ENCODE measurements at places on chromosomes 12 and 14.

GRCh38 chr14:103920981-103921854, 7.0 kb upstream of the TDRD9 start:
- DNase-seq = peak; percentile 94

GRCh38 chr12:57243521-57244311, 7.3 kb downstream of the STAC3 start:
- peak; percentile 39 for DNase-seq

DNA sequence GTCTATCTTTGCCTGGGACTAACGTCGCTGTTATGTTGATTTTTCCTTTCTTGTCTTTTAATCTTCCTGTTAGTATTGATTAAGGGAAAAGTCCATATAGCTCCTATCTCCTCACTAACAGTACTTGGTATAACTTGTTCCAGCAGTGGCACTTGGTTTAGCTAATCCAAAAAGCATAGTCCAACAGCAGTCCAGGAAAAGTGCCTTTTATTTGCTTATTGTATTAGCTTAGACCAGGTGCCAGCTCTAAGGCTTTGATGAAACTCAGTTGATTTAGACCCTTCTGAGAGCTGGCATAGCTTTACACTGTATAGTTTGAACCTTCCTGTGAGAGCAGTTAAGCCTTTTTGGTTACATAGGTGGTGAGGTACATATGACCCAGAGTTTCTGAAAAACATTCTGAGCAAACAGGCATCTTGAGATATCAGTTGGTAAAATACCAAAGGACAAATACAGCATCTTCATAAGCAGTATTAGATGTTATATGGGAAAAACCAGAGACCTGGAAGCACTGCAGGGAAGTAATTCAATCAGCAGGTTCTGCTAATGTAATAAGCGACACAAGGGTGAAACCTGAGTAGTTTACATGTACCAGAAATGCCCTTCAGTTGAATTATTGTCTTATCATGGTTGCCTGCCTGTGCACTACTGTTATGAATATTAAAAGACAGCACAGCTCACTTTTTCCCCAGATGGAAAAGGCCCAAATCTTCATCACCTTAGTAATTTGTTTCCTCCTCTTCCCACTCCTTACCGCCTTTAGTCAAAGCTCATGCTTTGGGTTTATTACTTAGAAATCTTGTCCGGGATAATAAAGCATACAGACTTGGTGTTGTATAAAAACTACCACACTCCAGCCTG, 13.0 kb downstream of the PELI2 start:
- DNase-seq = no peak

DNA sequence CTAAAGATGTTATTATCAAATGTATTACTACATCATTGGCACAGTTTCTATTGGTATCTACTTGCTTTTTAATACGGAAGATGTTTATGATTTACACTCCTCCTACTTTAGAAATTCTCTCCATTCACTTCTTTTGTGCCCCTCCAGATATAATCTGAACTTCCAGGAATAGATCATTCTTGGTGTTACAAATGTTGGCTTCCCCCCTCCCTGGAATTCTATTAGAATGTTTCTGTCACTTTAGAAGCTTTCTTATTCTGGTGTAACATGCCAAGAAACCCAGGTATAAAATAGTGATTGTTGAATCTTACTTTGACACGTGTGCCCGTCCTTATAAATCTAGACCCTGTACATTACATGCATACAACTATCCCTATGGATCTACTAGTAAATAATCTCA, 1.2 kb upstream of the WDR20 start:
- DNase-seq = no peak

DNA sequence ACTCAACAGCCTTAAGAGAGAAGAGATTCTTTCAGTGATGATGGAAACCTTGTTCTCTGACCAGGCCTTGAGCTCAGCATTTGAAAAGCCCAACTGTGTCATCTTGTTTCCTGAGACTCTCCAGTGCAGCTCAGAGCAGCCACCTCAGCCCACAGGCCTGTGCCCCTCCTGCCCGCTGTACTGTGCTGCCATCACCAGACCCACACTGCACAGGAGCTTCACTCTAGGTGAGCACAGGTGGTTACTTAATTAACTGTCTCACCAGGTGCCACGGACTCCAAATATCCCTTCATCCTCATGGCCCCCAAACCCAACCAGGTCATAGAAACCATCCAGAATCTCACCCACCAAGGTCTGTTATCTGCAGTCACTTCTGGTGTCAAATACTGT, 51.3 kb downstream of the JAG2 start:
- no peak for DNase-seq

DNA sequence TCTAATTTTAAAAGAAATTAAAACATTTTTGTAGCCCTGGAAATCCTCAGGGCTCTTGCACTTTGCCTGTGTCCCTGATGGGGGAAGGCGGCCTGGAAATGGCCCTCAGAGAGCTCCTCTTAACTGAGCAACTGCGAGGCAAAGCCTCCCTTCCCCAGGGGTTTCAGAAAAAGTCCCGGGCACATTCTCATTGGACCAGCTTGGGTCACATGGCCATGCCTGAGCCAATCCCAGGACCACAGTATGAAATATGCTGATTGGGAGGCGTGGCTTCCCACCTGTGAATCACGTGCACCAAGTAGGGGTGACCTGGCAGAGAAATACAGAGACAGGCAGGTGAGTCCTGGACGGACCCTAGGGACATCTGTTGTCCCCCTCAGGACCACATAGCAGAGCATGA, 90.4 kb upstream of the SFSWAP start:
- no peak for DNase-seq

DNA sequence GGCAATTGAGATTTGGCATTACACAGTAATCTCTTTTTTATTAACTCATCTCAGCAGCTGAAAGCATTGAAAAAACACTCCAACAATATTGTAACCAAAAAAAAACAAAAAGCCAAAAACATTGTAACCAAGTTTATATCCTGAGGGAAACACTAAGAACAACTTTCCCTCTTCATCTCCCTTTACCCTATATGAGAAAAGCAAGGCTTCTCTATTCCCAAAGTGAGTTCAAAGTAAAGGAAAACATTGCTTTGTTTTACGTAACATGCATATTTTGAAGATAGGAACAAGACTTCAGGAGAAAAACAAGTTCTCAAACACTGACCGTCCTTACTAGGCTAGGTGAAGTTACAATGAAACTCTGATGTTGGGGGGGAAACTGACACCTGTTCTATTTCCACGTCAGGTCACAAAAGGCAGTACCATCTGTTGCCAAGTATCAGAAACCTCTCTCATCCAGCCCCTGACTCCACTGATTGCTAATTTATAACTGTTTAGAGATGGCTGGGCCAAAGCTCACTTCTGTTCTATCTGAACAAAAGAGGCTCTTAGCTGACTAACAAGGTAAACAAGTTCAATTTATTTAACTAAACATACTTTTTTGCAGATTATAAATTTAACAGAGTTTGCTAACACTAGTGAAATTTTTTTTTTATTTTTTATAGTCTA, 67.9 kb upstream of the PLXNC1 start:
- DNase-seq = no peak

DNA sequence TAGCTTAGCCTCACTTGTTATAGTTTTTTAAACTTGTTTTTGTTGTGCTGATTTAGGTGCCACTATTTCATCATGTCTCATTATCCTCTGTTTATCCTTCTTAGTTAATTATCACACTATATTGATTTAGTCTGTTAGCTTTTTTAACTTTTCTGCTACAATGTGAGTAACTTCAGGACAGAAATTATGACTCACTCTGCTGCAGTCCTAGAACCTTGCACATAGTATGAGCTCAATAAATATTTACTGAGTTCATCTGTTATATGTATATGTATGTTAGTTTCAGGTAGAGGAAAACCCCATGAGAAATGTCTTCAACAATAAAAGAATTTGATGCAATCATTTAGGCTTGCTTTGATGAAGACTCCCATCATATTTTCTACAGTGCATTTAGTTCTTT, 224.3 kb upstream of the NAV3 start:
- no peak for DNase-seq

- no peak for DNase-seq
These were observed 2.0 kb upstream of the STON2 start for GRCh38 chr14:81402123-81402495.

- DNase-seq = peak; percentile 38
These were observed 219.9 kb downstream of the PPM1H start for GRCh38 chr12:62714774-62715721.

DNA sequence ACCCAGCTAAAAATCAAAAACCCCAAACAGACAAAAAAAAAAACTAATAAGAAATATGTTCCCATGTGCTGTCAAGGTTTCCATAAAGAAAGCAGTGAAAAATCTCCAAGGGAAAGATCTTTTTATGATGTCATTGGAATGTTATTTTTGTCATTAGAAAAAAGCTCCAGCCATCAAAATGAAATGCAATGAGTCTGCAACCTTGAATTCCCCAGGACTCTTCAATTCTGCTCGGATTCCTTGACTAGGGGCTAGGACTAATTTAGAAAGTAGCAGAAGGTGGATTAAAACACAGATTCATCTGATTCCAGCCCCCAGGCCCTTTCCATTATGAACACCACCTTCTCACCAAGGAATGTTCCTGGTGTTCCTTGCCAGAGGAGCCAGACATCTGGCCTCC, 6.0 kb upstream of the PCNX1 start:
- DNase-seq = no peak

All from caudate nucleus (tissue), 63 donors.